ENCODE measurements at places on chromosomes 6 and 20.

- DNase-seq = no peak
These were observed 122.0 kb downstream of the PLEKHG1 start for GRCh38 chr6:150721418-150722266.

- no peak for DNase-seq
These were observed 21.2 kb upstream of the HLA-B start for GRCh38 chr6:31378062-31378720.

DNA sequence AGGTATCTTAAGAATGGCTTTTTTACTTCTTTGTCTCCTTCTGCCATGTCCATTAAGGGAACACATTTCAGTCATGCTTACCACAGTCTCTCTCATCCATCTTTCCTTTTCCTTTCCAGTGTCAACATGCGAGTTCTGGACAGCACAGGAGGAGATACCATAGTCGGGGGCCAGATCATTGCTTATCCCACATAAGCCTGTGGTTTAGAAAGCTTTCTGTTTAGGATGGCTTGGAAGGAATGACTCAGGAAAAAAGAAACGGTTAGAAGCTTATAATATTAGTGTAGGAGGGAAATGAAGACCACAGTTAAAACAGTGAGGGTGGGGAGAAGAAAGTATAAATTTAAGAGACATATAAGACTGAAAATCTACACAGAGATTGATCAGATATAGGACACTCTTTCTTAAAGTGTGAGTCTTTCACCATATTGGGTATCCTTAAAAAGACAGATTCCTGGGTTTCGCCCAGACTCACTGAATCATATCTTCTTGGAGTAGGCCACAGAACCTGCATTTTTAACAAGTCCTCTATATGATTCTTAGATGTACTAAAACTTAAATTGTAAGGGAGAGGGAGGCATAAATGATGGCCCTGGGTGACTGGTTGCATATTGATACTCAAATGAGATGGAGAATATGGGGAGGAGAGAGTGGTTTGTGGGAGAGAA is 36.1 kb downstream of the DSE start:
- no peak for DNase-seq

GRCh38 chr6:110449541-110449895 is 26.9 kb downstream of the SLC22A16 start:
- no peak for DNase-seq

GRCh38 chr20:25158043-25158442 is 37.5 kb upstream of the ENTPD6 start:
- DNase-seq = no peak
